ENCODE measurements at places on chromosomes 2 and 18.

DNA sequence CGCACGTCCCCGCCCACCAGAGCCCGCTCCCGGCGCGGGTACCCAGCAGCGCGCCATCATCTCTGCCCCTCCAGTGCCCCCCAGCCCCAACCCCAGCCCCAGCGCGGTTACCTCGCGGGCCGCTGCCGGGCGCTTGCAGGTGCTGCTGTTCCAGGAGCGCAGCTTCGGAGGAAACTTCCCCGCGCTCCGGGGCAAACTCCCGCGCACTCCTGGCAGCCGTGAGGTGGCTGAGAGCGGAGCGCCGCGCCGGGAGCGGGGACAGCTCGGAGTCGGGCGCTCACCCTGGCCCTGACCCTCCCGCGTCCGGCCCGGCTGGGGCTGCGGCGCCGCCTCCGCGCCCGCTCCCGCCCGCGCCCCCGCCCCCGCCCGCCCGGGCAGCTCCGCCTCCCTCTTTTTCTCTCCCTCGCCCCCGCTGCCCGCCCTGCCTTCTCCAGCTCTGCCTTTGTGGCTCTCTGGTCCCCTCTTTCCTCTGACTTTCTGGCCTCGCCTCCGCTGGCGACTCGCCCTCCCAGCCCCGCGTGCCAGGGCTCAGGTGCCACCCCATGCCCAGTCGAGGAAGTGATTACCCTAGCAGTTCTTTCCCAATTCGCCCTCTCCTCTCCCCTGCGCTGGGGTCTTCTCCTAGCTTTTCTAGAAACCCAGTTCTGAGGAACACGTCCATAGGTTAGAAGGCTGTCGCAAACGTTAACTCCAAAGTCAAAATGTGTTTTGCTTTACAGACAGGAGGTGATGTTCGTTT, at the start of gene CHST9:
Gene CHST9, minus strand, starts transcription at position 284 of the 739 bp plus-strand sequence. CDS start 42,499 bp downstream, outside the sequence.
- DNase-seq = no peak

- no peak for DNase-seq
Measured at GRCh38 chr2:1539441-1539840, 126.2 kb downstream of the TPO start.

- no peak for DNase-seq
Measured at GRCh38 chr18:67901573-67901972, 385.1 kb upstream of the DSEL start.

- DNase-seq = no peak
Measured at GRCh38 chr2:168181825-168182224, 65.6 kb downstream of the STK39 start.

GRCh38 chr2:215970425-215970824, 42.9 kb downstream of the MREG start:
- no peak for DNase-seq

GRCh38 chr2:176533505-176534193, 264.4 kb downstream of the MTX2 start:
- no peak for DNase-seq

- no peak for DNase-seq
Measured at GRCh38 chr18:12518326-12518725, 110.6 kb downstream of the PRELID3A start.

DNA sequence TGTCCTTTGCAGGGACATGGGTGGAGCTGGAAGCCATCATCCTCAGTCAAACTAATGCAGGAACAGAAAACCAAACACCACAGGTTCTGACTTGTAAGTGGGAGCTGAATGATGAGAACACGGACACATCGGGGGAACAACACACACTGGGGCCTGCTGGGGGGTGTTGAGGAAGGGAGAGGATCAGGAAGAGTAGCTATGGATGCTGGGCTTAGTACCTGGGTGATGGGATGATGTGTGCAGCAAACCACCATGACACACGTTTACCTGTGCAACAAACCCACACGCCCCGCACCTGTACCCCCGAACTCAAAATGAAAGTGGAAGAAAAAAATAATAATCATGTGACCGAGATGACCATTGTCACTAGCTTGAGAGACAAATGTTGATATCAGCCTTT, 114.7 kb downstream of the NDUFA10 start:
- no peak for DNase-seq
